Suppressor macrophage treated with lipopolysaccharide for 1 hour (primary cell): ENCODE measurements at places on chromosomes 1 and 21.

- peak; percentile 33 for DNase-seq
Measured at GRCh38 chr1:147496571-147497210, 44.6 kb upstream of the BCL9 start.

- no peak for DNase-seq
Measured at GRCh38 chr1:87961992-87962391, 633.3 kb downstream of the LMO4 start.

DNA sequence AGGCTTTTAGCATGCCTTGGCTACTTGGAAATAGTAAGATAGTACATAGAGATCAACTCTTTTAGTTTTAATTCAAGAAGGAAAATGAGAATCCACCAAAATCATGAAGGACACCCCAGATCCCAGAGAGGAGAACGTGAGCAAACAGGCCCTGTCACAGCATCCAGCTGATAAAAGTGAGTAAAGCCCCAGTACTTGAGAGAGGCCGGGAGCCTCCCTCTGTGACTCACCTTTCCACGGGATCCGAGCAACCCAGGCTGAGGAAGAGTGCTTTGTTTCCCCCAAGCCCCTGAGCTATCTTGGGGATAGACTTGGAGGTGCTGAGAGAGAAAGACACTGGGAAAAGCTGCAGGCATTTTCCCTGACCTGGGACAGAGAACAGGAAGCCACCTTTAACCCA is 238.6 kb downstream of the DUSP10 start:
- no peak for DNase-seq

- DNase-seq = no peak
Measured at GRCh38 chr1:186165303-186165702, 209.8 kb downstream of the TPR start.

GRCh38 chr1:119805746-119806145 is 5.5 kb downstream of the REG4 start:
- DNase-seq = no peak

GRCh38 chr21:34202553-34203372 is 129.4 kb downstream of the MRPS6 start:
- peak; percentile 59 for DNase-seq

DNA sequence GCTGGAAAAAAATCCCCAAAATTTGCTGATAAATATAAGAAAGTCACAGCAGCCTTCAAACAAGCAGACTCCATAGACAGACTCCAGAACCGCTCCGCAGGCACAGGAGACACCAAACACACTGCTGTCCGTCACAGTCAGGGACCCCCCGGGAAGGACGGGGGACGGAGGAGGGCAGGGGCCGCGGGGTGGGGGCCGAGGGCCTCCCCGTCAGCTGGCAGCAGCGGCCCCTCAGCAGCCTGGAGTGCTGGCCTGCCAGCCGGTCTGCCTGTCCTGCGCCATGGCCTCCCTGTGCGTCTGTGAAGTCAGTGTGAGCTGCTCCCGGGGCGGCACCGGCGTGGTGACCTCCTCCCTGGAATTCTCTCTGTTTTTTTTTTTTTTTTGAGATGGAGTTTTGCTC is 10.1 kb upstream of the C1orf159 start:
- no peak for DNase-seq

DNA sequence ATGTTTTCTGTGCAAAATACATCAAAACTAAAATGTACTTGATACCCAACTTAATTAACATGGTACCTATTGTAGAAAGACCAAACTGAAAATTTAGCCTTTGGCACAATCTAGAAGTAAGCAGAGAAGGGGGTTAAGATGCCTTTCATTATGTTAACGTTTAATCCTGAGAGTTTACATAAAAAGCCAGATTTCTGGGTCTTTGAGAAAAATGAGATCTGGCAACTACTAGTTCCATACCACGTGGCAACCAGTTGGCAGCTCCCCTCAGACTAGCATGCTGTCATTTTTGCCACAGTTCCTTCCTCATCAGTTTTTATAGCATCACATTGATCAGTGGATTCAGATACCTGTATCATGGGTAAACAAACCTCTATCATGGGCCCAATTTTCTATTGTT is 1.5 kb downstream of the RO60 start:
- peak; percentile 29 for DNase-seq

GRCh38 chr1:65512383-65512782 is 91.9 kb downstream of the LEPR start:
- DNase-seq = no peak

GRCh38 chr1:213303286-213303685 is 252.2 kb downstream of the RPS6KC1 start:
- DNase-seq = no peak

DNA sequence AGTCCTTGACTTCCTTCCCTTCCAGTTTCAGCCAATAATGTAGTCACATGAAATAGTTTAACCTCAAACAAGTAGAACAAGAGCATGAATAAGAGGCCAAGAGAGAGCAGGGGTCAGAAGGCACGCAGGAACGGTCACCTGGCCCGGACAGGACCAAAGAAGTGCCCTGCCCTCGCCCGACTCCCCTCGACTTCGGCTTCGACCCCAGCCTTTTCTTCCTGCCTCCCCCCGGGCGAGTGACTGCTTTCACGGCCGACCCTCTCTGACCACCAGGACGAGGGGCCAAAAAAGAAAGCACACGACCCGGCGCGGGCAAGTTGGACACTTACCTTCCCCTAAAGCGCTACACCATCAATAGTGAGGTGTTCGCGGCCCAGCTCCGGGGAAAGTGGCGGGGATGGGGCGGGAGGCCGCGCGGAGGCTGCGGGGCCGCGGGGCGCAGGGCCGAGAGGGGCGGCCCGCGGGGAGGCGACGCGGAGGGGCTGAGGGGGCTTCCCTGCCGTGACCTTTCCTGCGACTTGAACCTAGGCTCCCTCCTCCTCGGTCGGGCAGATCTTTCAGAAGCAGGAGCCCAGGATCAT is 519 bp downstream of the RERE start:
- DNase-seq = peak; percentile 15

DNA sequence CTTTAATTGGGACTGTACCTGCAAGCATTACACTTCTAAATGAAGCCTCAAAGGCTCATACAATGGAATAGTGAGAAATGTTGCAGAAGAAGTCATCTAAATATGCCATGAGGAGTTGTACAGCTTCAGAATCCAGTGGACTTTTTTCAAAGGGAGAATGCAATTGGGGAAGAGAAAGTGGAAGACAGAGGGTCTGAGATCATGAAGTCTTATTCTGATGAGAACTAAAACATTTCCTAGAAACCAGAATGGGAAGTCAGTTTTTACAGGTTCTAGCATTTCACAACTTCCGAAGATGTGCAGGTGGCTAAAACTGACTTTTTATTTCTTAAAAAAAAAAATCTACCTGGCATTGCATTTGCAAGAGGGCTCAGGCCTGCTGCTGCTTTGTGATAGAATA is 424.4 kb upstream of the RUNX1 start:
- peak; percentile 91 for DNase-seq

DNA sequence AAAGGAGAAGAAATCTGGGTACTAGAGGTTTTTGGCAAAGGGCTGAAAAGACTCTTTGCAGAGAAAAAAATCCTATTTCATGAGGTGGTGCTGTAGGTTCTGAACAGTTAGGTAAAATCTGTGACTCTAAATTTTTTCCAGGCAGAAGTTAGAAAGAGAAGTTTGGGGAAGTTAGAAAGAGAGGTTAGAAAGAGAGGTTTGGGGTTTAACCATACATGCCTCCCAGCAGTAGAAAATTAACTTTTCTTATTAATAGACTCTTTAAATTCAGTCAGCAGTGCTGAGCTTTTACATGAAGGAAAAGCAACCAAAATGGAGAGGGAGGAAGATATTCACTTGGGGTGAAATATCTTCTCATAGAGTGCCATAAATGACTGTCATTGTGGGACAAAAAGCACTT is 12.2 kb downstream of the AMY1C start:
- DNase-seq = no peak
